NCI-H2081 treated with DMSO at 0.1 percent for 48 hours (cell line): ENCODE measurements at places on chromosomes 6 and 20.

DNA sequence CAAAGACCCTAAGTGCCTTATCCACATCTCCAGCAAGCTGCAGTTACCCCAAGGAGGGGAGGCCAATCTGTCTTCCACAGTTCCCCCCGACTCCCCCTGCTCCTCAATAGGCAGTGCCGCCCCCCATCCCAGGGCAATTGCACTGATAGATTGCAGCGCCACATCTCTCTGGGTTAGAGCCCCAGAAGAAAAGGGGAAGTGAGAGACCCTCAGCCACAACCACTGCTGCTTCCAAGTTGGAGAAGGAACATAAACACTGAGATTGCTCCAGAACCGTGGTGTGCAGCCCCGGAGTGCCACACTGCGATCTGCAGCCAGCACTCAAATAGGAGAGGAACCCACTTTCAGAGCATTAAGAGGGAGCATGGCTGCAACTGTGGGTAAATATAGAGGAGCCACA lies 101.5 kb downstream of the RWDD2A start:
- no peak for DNase-seq

DNA sequence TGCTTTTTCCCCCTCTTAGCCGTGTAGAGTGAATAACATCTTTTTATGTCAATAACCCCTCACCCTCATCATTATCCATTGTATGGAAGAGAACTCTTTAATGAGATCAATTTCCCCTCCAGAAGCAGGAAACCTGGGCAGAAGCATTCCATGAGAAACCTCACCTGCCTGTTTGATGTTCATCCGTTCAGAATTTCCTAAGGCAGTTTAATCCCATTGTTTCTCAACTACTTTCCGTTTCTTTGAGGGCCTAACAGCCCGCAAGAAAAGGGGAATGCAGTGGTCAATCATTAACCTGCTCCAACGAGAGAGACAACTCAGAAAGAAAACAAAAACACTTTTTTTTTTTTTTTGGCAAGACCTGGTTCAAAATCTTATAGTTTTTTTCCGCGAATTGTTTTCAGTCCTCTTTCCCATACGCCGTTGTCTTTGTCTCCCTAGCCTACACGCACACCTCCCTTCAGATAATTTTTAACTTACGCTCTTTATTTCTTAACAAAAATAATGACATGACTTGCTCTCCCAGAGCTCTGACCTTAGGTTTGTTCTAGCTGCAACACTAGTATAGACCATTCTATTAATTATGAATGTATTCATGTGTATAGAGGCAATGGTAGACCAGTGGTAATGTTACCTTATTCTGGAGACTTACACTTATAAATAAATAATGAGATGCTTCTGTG lies 25.6 kb upstream of the ID4 start:
- DNase-seq: no peak

GRCh38 chr6:11428895-11429294 lies 108.7 kb upstream of the TMEM170B start:
- no peak for DNase-seq

DNA sequence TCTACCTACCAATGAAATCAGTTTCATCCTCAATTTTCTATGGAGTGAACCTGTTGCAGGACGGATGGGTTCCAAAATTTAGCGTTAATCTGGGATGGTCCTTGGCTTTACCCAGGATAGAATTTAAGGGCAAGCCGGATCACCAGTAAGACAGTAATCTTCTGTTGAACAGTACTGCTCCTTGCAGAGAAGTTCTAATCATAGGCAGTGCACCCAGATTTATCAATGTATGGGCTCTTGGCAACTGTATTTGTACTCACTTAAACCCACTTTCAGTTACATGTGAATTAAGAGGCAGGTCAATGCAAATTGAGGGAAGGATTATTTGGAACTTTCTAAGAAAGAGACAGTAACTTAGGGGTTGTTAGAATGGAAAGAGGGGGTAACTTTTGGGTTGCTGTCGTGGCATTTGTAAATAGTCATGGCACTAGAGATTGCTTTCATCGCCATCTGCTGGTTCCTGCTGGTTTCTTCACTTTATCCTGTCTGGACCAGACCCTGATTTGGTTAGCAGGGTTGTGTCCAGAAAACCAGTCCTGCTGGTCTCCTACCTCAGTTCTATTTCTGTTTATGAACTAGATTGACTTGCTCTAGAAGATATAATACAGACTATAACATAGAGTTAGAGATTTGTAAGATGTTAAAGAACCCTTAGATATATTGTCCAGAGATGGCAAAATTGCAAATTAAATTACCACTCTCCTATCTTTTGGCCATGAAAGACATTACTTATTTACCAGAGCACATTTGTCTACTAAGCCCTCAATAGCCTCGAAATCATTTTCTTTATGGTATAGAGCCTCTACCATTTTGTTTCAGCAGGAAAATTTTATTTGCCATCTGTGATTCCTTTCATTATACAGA lies 646.3 kb downstream of the UTRN start:
- no peak for DNase-seq

- no peak for DNase-seq
These were observed 78.1 kb upstream of the KIF25 start for GRCh38 chr6:167919349-167919748.
